GM23248 (cell line): ENCODE measurements at places on chromosomes 7 and 10. TPM values are rescaled to one million over a fixed set of nuclear protein-coding genes. Genes with fewer than 3 reads are reported as not detected.

AGBL3 gene
- polyA plus RNA-seq, result 1.4 and 1.5 TPM in 2 replicates

DNA sequence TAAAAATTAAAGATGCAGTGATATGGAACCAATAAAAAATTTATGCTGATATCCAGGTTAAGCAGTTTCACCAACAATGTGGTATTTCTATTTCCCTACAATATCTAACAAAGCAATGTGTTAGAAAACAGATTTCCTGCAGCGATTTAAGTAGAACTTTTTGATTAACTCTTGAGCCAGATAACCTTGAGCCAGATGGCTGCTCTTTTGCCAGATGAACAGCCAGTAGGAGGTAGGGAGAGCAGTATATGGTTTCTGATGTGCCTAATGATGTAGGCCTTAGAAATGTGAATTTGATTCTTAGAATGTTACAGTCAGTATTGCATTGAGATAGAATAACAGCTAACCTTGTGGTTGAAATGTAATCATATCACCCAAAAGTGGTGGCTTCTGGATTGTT lies 31.1 kb downstream of the STAMBPL1 start:
- DNase-seq, result no peak

CTAGE8 gene
- polyA plus RNA-seq, result not detected in 2 replicates

GRCh38 chr7:29008590-29008989 lies 50.5 kb upstream of the TRIL start:
- DNase-seq, result no peak

- DNase-seq, result no peak
These were observed at the start of gene GIMAP8 for GRCh38 chr7:150450491-150451001. Gene GIMAP8, plus strand, starts transcription at chr7:150450630. Its CDS starts 16,069 bp downstream, at chr7:150466699.

OR13A1 gene
- not detected in 2 replicates for polyA plus RNA-seq

DNA sequence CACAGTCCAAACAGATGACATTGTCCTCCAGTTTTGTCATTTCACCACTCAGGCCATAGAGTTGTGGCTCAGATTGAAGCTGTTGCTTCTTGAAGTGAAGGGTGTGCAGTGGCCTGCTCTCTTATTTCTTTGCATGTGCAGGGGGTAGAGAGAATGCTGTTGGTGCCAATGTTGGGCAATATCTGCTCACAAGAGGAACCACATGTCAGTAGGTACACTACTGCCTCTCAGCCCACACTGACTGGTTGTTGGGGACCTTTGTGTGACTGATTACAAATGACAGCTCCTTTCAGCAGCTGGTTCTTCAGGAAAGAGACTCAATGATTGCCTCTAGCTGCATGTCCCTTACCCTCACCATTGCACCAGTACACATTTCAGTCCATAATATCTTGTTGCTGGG lies 21.9 kb upstream of the SFTPA1 start:
- DNase-seq, result no peak
